NCI-H1417 treated with DMSO at 0.1 percent for 48 hours (cell line): ENCODE measurements at places on chromosomes 6 and 20.

GRCh38 chr20:3901028-3901705 is 12.0 kb downstream of the PANK2 start:
- no peak for DNase-seq

- no peak for DNase-seq
Measured at GRCh38 chr6:74170118-74170517, 474.1 kb downstream of the CD109 start.

DNA sequence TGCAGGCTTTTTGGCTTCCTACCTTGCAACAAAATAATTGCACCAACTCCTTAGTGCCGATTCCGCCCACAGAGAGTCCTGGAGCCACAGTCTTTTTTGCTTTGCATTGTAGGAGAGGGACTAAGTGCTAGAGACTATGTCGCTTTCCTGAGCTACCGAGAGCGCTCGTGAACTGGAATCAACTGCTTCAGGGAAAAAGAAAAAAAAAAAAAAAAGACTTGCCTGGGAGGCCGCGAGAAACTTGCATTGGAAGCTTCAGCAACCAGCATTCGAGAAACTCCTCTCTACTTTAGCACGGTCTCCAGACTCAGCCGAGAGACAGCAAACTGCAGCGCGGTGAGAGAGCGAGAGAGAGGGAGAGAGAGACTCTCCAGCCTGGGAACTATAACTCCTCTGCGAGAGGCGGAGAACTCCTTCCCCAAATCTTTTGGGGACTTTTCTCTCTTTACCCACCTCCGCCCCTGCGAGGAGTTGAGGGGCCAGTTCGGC is 420 bp downstream of the SOX4 start:
- no peak for DNase-seq

DNA sequence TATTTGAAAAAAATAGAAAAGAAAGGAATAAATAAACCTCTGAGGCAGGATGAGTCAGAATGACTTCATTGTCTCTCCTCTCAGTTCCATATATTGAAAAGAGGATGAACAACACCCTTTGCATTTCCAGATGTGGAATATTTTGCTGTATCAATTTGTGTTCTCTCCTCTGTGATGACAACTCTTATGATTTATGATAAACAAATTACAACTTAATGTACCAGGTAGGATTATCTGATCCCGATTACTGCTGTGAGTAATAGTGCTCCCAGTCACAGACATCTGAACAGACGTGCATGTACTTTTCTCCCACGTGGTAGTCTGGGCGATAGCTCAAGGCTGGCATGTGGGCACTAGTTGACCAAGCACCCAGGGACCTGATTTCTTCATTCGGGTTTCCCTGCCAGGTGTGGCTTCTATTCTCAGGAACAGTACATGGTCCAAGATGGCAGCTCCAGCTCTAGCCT is 142.1 kb upstream of the SULF2 start:
- DNase-seq = no peak

- no peak for DNase-seq
Measured at GRCh38 chr6:9523462-9523861, 891.4 kb downstream of the TFAP2A start.

- DNase-seq = no peak
Measured at GRCh38 chr6:168161371-168161750, 82.3 kb upstream of the FRMD1 start.

- no peak for DNase-seq
Measured at GRCh38 chr6:84462698-84463097, 235.3 kb upstream of the CEP162 start.

GRCh38 chr20:22490287-22491193 is 93.8 kb downstream of the FOXA2 start:
- peak; percentile 74 for DNase-seq

- no peak for DNase-seq
Measured at GRCh38 chr20:36785308-36785707, 11.7 kb upstream of the DSN1 start.

- DNase-seq = no peak
Measured at GRCh38 chr20:50146732-50147662, 6.5 kb downstream of the PEDS1 start.

GRCh38 chr6:20661721-20662120 is 127.5 kb downstream of the CDKAL1 start:
- DNase-seq = peak; percentile 38

DNA sequence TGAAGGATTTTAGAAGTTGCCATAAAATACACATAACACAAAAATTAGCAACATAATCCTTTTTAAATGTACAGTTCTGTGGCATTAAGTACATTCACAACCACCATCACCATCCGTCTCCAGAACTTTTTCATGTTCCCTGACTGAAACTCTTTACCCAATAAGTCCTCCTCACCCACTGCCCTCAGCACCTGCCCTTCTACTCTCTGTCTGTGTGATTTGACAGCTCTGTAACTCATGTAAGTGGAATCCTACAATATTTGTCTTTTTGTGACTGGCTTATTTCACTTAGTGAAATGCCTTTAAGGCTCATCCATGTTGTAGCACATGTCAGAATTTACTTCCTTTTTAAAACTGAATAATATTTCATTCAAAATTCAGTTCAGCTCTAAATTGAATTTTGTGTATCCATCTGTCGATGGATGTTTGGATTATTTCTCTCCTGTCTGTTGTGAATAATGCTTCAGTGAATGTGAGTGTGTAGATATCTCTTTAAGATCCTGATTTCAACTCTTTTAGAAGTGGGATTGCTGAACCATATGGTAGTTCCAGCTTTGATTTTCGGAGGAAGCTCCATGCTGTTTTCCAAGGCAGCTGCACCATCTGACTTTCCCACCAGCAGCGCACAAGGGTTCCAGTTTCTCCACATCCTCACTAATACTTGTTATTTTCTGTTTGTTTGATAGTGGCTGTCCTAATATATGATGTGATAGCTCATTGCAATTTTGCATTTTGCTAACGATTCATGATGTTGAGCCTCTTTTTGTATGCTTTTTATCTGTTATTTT is 4.2 kb downstream of the ENTPD6 start:
- no peak for DNase-seq
